ENCODE measurements at places on chromosomes 7 and 10.

DNA sequence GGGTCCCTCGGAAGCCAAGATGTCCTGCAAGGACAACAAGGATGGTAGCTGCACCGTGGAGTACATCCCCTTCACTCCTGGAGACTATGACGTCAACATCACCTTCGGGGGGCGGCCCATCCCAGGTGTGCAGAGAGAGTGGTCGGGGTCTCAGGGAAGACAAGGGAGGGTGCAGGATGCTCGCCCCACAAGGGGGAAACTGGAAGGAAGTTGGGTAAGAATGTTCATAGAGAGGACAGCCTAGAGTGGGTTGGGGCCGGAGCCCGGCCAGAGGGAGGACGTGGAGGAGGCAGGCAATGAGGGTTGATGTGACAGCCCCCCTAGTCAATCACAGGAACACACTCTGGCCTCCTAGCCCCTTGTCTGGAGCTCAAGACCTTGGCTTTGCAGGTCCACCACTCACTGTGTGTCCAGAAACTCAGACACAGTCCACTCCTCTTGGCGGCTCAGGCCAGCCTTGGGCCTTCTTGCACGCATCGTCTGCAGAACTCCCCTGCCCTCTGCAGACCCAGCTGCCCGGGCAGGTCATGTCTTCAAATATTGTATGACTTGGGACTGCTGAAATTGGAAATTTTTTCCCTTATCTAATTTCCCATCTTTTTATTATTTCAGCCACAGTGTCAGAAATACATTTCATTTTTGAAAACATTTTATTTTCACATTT lies 15.7 kb upstream of the ATP6V1F start:
- no peak for DNase-seq

DNA sequence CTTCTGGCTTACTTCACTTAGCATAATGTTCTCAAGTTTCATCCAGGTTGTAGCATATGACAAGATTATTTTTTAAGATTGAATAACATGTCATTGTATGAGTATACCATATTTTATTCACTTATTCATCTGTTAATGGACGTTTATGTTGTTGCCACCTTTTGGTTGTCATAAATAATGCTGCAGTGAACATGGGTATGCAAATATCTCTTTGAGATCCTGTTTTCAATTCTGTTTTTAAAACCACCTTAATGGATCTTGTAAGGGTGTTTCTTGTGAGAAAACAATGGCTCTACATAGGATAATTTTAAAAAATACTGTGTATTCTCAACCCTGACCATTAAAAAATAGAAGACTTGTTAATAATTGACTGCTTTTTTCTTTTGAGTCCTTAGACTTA lies 290.7 kb upstream of the TMEM229A start:
- no peak for DNase-seq

DNA sequence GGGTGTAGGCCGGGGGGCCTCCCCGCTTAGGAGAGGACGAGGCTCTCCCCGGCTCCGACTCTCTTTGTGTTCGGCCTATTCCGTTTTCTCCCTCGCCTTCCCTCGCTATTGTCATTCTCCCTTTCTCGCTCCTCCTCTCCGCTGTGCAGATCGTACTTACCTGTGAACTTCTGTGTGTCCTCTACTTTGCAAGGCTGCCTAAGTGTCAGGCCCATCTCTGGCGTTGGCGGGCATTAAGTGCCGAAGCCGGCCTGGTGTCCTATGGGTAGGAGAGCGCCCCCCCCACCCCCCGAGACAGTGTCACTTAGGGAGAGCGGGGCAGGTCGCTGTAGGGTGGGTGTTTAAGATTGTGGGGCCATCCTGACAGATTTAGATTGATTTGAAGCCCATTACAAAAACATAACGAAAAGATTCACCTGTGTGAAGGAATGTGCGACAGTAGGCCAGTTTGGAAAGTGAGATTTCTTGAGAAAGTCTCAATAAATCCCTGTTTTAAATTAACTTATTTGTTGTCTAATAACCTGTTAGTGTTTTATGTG lies 579 bp downstream of the RBM33 start:
- DNase-seq, result peak; percentile 11

DNA sequence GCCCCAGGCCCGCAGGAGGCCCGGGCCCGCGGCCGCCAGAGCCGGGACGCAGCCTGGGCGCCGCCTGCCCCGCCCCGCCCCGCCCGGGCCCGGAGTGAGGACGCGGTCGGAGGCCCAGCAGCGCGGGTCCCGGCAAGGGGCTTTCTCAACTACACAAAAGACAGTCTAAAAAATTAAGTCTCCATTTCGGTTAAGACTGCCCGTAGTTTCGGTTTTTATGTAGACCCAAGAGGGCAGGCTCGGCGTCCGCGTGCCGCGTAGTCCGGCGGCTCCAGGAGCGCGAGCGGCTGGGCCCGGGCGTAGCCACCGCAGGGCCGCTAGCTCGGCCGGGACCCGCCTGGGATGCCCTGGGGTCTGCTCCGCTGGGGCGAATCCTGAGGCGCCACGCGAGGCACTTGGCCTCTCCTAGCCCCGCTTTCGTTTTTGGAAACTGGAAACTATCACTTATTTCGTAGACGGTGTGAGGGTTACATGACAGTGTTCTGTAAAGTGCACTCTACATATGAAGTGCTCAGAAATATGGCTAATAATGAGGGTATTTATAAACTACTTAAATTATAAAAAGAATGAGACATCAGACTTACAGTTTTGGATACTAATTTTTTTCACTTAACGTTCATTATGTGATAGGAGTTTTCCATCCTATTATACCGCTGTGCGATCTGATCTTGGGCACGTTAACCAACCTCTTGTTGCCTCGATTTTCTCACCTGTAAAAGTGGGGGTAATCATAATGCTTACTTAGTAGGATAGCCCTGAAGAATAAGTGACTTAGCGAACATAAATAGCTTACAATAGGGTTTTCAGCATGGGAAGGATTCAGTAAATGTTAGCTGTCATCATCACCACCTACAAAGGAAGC lies 573 bp downstream of the BLVRA start:
- DNase-seq, result no peak

GRCh38 chr7:151657173-151657572 lies 137.5 kb upstream of the RHEB start:
- no peak for DNase-seq

GRCh38 chr7:112162784-112163506 lies 43.3 kb downstream of the DOCK4 start:
- no peak for DNase-seq

DNA sequence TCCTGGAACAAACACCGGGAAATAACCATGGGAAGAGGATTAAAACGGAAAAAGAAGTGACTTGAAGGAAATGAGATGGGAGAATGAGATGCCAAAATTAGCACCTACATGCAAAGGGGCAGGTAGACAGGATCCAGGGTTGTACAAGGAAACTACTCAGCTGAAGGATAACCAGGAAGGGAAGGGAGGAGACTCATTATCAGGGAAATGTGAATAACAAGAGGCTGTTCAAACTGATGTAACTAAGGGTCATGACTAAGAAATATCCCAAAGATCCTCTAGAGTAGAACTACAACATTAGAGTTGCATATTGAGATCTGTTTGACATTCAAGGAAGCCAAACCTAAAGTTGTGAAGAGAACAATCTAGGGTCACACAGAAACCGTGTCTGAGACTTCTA lies 166.2 kb upstream of the SP8 start:
- DNase-seq, result no peak

- DNase-seq, result no peak
Observed at GRCh38 chr7:69728304-69728703, 130.0 kb downstream of the AUTS2 start.

GRCh38 chr7:107994421-107995030 lies 8.4 kb downstream of the LAMB1 start:
- no peak for DNase-seq

DNA sequence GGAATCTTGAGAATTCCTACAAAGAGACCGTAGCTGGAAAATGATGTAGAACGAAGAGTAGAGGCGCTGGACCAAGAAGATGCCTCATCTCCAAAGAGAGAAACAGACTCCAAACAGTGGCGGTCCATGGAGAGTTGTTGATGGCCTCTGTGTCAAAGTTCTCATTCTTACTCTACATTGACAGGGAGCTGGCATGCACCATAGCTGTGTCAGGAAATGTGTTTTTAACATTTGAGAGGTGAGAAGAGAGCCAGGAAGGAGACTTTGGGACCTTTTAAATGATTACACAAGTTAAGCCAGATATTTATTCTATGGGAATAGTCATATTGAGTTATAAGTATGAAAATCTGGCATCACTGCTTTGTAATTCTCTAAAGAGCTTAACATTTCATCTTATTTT lies 61.5 kb upstream of the FERD3L start:
- no peak for DNase-seq

GRCh38 chr10:21144047-21144446 lies 246.9 kb upstream of the NEBL start:
- no peak for DNase-seq

DNA sequence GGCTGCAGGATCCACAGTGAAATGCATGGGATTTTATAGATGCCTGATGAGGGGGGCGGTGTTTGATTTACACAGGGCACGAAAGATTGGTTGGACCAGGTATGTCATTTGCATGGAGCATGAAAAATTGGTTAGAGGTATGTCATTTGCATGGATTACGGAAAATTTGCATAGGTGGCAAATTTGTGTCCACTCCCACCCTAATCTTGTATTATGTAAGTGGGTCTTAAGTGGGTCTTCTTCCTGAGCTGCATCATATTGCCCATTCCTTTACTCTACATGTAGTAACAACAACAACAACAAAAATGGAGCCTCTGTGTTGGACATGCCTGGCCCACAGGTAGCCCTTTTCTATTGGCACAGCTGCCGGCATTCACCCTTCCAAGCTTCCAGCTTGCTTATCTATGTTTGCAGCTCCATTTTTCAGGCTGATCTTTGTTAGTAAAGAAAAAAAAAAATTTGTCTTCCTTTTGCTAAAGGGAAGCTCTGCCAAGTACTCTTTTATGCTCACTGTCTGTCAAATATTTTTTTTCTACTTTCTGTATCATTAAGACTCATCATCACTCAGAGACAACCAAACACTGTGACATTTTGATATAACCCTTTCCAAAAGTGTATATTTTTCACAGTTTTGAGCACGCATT lies 10.3 kb upstream of the ZNF273 start:
- no peak for DNase-seq

DNA sequence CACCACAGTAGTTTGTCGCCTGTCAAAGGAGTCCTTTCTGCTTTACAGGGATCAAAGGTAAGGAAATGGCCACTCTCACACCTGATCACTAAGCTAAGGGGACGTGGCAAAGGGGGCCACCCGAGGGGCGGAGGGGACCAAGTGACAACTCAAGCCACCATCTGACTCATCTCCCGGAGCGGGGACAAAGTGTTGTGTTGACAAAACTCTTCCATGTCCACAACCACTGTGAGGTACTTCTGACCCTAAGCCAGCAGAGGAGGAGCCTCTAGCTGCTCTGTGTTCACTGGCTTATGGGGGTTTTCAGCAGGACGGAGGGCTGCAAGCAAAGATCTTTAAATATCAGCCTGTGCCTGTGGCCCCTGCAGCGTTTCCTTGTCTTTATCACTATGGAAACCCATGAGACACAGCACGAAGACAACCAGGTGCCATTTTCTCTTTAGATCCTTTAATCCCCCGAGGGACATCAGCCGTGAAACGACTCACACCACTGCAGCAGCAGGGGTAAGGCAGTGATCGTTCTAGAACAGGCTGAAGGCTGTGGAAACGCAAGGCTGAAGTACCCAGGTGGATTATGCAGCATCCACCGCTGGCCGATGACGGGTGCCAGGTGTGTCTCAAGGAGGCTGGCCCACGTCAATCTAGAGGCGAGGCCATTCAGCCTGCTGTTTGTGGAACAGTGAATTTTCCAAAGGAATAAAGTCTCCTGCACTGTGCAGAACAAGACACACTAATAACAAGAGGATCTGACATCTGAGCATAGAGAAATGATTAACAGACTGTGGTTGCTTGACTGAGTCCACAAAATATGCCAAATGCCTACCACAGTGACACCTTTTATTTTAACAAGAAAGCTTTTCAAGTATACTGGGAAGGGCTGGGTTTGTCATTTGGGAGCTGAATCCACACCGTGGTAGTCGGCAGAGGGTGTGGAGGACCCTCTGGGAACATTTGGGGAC lies 26.6 kb upstream of the DDC start:
- DNase-seq, result no peak

GRCh38 chr7:44225566-44226395 lies 25.0 kb downstream of the YKT6 start:
- DNase-seq, result no peak

DNA sequence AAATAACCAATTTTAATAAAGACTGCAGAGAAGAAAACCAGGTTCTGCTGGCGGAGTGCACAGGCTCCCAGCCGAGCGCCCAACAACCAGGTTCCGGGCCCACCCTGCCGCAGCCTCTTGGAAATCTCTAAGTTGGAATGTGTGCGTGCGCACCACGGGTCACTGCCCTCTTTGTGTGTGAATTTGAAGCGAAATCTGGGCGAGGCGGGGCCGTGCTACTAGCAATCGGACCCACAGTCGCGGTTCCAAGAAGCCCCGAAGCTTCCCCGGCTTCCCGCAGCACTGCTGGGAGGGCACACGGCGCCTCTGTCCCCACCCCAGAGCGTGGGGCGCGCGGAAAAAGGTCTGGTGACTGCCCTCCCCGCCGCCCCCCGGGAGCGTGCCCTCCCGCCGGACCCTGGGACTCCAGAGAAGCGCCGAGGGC lies 666 bp upstream of the MAP3K8 start:
- DNase-seq, result peak; percentile 27

DNA sequence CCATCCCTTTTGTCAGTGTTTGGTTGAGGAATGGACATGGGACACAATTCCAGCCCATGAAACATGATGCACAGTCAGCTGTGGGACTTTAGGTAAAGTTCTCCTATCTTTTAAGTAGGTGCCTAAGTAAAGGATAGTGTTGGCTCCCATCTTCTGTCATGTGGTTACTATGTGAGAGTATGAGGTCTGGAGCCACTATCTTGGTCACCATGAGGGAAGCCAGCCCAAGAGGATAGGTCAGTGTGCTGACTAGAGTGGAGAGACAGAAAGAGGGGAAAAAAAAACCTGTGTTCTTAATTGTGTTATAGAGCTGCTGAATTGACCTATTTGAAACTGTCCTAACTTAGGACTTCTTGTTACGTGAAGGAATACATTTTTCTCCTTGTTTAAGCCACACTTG lies 89.7 kb upstream of the NAMPT start:
- DNase-seq, result no peak

DNA sequence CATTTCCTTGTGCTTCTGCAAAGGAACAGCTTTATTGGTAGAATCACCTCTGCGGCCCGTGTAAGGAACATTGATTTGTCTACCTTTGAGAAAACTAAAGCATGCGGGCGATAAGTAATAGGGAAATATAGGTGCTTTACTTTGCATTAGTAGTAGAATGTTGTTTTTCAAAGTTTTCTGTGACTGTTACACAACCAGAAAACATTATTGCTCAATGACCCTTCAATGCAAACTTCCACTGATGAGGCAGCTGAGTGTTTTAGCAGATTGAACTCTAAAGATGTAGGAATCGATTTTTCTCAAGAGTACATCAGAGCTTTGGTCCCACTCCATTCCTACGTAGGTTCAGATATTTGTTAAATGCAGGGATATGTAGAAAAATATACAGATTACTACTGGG lies 427.8 kb downstream of the DNAJB9 start:
- DNase-seq, result no peak

GRCh38 chr7:157204134-157204533 lies 65.4 kb downstream of the UBE3C start:
- no peak for DNase-seq
